Cerebellar cortex (tissue), 1 donor: ENCODE measurements at places on chromosomes 6 and 20.

GRCh38 chr6:50907565-50907964, 88.9 kb downstream of the TFAP2B start:
- no peak for DNase-seq

GRCh38 chr6:14757418-14757817, 488.5 kb upstream of the JARID2 start:
- no peak for DNase-seq

DNA sequence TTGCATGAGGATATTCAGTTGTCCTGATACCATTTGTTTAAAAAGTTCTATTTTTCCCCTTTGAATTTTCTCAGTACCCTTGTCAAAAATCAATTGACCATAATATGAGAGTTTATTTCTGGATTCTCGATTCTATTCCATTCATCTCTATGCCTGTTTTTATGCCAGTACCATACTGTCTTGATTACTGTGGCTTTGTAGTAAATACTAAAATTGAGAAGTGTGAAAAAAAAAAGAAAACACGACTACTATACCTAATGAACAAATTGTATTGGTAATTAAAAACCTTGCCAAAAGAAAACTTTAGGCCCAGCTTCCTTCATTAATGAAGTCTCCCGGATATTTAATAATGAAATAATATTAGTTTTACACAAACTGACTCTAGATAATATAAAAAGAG, 185.7 kb downstream of the TBC1D7 start:
- DNase-seq, result no peak

DNA sequence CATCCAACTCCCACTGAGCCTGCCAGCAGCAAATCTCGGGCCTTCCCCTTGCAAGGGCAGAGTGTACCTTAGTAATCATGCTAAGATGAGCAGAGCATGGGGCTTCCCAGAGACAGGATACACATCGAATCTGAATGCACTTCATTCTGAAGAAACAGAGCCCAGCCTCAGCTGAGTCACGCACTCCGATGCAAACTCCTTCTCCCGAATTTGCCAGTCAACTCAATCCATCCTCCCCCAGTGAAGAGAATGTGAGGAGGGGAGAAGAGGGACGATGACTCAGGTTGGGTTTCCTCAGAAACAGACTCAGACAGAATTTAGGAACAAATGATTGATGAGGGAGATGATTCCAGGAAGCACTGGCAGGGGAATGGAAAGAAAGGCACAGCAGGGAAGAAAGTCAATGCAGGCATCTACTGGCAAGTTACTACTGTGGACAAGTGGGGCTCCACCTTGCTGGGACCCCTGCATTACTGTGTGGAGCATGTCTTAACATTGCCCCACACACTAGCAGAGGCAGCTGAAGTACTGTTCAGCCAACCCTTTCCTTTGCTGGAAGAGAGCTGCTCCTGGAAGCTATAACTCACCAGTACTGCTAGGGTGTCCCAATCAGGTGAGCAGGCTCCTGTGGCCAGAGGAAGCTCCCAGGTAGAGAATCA, 251.6 kb downstream of the ADGB start:
- DNase-seq, result no peak

GRCh38 chr6:16717275-16717942, 43.9 kb downstream of the ATXN1 start:
- peak; percentile 65 for DNase-seq

DNA sequence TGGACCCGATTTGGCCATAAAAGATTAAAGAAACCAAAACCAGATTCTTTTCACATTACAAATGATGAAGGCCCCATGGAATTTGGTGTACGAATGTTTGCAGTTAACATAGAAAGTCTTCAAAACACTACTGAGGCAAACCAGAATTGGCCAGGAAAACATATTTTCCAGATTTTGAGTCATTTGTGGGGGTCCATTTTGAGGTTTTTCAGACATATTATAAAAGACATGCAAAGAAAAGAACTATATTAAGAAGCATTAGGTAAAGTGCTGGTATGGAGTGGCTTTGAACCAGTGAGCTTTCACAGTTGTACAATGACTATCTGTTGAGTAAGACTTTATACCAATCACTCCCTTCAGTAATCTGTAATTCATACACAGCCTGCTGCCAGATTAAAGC, 168.9 kb upstream of the COL21A1 start:
- DNase-seq, result no peak

DNA sequence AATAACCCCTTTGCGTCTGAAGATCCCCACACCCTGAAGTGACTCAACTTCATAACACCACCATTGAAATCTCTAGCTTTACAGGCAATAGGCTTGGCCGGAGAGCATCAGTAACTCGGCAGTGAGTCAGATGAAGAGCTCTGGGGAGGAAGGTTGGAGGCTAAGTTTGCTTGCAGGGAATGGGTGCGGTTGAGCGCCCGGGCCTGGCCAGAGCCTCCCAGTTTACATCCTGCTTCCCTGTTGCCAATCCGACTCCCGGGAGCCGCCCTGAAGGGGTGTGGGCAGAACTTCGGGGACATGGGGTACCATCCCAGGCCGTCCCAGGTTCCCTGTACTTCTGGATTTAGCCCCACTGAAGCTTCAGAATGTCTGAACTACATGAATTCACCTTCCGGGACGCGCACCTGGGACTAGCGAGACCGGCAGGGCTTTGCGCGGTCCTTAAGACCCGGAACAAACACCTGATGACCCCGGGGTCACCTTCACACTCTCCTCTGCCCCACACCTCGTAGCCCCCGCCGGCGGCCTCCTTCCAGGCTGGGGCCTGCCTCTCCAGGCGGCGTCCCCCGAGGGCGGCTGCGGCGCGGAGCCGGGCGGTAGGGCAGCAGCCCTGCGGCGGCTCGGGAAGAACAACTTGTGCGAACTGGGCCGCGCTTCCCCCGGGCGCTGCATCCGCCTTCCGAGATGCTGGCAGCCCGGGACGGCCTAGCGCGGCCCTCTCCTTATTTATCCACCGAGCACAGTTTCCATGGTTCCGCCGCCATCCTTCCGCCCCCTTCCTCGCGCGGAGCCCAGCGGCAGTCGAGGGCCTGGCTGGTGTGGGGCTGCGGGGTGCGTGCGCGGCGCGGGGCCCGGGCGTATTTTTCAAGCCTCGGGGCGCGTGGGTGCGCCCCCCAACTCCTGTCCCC, 56.6 kb upstream of the RREB1 start:
- DNase-seq, result no peak

DNA sequence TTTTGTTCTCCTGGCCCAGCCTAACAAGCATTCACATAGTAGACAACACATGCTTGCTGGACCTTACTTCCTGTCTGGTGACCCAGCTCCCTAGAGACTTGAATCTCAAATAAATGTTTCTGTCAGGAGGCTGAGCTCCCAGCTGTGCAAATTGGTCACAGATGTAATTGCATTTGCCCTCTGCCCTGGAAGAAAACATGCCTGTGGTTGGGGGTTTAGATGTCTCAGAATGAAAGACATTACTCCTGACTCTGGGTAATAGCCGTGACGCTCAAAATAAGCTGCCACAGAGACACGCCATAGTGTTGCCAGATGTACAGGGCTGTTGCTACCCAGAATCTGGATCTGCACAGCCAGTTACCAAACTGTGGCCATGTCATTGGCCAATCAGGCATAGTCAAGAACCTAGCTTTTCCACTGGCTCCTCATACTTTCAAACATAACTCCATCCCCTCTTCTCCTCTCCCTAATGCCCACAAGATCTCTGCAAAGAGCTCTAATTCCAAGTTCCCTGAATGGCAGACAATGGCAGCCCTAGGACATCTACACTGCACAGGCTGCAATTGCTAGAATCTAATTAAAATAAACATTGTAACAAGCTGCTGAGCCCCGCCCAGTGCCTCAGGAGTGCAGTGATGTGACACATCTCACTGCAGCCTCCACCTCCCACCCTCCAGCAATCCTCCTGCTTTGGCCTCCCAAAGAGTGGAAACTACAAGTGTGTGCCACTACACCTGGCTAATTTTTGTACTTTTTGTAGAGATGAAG, 32.8 kb upstream of the GMPR start:
- DNase-seq, result no peak

- no peak for DNase-seq
These were observed 2.5 kb downstream of the MEA1 start for GRCh38 chr6:43011207-43011606.

GRCh38 chr6:165659945-165660856, 2.8 kb downstream of the PDE10A start:
- DNase-seq, result no peak

DNA sequence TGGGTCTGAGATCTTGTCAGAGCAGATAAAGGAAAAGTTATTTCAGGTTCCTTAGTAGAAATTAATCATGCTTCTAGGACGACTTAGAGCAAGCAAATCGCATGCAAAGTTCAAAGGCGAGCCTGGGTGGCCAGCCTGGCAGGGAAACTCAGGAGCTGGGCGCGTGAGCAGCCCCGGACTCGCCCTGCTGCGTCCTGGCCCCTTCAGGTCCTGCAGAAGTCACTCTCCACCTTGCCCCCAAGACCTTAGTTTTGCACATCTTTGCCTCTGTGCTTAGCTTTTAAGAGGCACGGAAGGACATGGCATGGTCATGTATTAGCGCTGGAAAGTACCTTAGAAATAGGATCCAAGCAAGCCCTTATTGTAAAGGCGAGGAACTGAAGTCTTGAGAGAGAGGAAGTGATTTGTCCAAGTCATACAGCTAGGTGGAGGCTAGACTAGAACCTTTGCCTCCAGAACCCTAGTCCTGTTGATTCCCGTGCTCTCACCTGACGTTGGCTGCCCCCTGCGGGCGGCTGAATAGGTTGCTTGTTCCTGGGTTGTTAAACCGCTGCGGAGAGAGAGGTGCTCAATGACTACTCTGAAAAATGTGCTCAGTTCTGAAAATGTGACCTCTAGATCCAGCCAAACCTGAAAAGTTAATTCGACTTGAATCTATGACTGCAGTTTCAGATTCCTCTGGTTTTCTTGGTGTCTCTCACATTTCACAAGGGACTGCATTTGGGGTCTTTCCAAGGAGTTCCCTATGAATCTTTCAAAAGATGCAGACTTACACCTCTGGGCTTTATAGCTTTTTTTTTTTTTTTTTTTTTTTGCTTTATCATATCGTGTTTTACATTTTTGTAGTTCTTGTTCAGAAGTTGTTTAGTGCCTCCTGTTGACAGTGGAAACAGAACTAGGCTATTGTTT, 2.7 kb downstream of the MYB start:
- DNase-seq, result peak; percentile 55

DNA sequence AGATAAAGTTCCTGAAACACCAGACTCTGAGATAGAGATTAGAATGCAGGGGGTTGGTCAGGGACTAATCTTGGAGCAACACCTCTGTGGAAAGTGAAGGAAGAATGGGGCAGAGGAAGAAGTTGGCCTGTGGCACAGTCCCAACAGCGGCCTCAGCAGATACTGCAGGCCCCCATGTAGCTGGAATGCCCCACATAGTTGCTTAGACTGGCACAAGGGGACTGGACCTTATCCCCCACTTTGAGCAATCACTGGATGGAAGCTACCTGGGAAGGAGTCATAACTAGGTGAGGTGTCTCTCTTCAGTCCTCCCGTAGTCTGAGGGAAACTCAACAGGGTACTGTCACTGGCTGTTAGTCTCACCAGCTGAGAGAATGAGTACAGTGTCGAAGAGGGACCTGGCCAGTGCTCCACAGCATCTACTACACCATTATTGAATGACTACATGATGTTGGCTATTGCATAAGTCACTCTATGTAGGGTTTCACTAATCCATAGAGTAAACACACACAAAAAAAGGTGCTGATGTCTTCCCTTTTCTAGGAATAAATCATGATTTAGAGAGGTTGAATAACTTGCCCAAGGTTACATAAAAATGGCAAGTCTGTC, 47.5 kb downstream of the ADGRG6 start:
- no peak for DNase-seq

DNA sequence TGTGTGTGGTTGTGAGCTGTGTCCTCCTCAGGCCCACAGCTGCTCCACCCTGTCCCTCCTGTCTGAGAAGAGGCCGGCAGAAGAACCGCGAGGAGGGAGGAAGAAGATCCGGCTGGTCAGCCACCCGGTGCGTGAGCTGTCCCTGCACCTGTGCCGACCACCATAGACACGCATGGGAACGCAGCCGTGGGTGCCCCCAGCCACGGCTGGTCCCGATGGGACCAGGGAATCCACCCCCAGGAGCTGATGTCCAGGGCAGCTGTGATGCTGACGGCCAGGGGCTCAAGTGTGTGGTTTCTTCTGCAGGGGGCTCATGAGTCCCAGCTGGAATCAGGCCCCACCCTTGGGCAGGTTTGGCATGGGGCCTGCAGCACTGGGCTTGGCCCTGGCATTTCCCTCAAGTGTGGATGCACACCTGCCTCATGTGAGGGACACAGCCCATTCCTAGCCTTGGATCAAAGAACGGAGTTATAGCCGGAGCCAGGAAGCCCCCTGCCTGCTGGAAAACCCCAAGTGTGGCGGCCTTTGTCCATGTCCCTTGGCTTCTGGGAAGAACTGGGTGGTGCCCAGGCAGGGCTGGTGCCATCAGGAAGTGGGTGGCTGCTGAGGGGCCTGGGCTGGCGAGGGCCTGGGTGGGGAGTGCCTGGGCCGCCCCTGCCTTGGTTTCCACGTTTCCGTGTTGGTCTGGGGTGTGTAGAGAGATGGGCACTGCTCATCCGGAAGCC, 4.6 kb upstream of the TNFRSF6B start:
- DNase-seq, result no peak

- DNase-seq, result no peak
These were observed 24.9 kb upstream of the PI16 start for GRCh38 chr6:36929607-36930006.

- no peak for DNase-seq
These were observed 1.8 kb downstream of the PKIG start for GRCh38 chr20:44584162-44584561.

DNA sequence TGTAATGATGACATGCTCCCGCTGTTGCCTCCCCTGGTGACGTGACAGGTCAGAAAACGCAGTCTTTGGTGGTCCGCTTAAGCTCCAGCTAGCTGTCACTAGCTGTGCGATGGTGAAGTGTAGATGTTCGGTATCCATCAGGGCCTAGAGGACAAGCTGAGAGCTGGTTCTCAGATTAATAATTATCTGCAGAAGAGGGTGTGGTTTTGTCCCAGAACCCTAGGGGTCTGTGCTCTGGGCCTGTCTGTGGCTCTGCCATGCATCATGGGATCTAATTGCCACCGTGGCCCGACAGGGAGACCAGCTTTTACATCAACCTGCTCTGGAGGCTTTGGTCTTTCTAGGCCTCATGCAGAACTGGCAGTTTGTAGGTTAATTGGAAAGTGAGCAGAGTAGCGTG, 34.1 kb downstream of the ERMARD start:
- DNase-seq, result no peak

GRCh38 chr6:159044899-159045727, at the start of gene TAGAP:
TSS of gene TAGAP (minus strand) at chr6:159044991. CDS start at chr6:159044146, 845 bp downstream.
- no peak for DNase-seq

- no peak for DNase-seq
These were observed 656.0 kb downstream of the KIF16B start for GRCh38 chr20:15917283-15917682.

DNA sequence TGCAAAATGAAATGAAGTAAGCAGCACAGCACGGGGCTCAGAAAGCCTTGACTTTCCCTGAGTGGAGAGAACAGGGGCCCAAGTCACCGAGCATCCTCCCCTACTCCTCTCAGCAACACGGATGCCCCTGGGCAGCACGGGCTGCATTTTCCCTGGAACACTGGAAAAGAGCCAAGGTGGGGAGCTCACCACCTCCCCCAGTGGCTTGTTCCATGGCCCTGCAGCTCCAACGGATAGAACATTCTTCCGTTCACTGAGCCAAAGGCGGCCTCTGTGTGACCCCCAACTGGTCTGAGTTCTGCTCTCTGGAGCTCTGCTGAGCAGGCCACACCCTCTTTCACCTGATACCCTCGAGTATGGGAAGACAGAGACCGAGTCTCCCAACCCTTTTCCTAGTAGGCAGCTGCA, 20.8 kb upstream of the EMILIN3 start:
- DNase-seq, result no peak
